ENCODE measurements at places on chromosomes 2 and 18.

- no peak for DNase-seq
Observed at GRCh38 chr18:32695534-32695933, 77.3 kb downstream of the KLHL14 start.

GRCh38 chr18:25921677-25922421 lies 168.6 kb downstream of the SS18 start:
- DNase-seq, result no peak

DNA sequence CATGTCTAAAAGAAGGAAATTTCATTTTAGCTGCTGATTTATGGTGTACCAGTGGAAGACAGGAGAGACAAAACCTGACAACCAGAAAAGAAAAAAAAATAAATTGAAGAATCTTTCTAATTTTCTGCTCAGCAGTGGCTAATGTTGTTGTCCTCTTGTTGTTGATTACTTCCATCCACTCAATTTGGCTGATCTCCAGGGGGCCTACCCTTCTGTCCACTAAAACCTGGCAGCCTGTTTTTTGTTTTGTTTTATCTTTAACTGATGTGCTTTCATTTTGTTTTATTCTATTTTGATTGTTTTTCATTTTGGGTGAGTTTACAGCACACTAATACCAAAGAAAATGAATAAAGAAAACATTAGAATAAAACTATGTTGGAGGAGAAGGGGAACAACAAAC lies 27.4 kb downstream of the TFPI start:
- no peak for DNase-seq

DNA sequence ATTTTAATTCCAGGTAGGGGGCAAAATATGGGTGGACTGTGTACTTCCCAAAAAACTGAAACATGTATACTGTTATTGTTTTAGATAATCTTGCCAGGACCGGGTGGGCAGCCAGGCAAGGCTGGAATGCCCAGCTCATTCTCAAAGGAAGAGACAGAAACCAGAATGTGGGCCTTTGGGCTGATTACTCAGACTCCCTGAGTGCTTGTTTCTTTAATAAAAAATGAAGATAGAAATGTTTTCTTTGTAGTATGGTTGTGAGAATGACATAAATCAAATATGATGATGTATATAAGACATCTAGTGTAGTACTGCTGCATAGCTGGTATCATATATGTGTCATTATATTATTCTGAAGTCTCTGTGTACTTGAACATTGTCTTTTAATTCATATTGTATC lies 231.6 kb upstream of the NT5C1B start:
- DNase-seq, result no peak

GRCh38 chr2:46144133-46144800 lies 152.9 kb upstream of the EPAS1 start:
- DNase-seq, result no peak

DNA sequence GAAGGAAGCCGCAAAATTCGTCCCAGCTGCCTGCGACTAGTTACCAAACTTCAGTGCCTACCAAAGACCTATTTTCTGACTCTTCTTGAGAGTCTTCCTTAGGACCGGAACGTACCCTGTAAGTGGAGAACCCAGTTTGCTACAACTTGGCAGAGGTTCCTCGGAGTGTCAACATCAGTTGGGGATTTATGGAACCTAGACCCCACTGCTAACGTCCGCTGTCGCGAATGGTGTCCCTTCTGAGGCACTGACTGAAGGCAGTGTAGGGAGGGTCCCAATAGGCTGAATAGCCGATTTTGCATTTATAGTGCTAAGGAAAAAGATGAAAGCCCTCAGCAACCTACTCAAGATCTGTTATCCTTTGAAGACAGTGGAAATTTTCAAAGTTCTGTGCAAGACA lies 568 bp upstream of the STK17B start:
- no peak for DNase-seq

- no peak for DNase-seq
Observed at GRCh38 chr2:187364696-187365095, 83.4 kb downstream of the CALCRL start.

DNA sequence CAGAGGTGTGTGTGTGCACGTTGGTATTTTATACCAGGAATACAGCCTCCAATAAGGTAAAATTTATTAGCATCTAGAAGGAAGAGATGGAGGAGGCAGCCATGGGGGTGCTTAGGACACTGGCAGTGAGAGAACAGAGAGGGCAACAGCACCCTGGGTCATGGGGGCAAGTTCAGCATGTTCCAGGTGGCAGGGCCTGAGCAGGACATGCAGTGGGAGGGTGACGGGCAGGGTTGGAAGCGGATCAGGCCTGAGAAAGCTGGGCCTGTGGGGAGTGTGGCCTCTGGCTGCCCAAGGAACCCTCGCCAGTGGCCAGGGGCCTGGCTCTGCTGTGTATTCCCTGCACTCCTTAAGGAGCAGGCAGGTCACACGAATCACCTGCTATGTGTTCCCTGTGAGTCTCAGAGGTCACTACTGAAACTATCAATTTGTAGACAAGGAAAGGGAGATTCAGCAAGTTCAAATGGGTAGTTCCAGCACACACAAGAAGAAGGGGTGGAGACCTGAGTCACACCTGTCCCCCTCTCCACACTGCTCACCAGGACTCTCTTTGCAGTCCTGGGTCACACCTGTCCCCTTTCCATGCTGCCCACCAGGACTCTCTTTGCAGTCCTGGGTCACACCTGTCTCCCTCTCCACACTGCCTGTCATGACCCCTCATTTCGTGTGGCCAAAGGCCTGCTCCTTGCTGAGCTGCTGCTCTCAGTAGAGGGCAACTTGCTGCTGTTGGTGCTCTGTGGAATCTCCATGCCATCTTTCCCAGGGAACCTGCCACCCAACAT lies 463.9 kb upstream of the HS6ST1 start:
- DNase-seq, result no peak

- DNase-seq, result no peak
Observed at GRCh38 chr2:95061119-95061512, 35.6 kb downstream of the MAL start.

DNA sequence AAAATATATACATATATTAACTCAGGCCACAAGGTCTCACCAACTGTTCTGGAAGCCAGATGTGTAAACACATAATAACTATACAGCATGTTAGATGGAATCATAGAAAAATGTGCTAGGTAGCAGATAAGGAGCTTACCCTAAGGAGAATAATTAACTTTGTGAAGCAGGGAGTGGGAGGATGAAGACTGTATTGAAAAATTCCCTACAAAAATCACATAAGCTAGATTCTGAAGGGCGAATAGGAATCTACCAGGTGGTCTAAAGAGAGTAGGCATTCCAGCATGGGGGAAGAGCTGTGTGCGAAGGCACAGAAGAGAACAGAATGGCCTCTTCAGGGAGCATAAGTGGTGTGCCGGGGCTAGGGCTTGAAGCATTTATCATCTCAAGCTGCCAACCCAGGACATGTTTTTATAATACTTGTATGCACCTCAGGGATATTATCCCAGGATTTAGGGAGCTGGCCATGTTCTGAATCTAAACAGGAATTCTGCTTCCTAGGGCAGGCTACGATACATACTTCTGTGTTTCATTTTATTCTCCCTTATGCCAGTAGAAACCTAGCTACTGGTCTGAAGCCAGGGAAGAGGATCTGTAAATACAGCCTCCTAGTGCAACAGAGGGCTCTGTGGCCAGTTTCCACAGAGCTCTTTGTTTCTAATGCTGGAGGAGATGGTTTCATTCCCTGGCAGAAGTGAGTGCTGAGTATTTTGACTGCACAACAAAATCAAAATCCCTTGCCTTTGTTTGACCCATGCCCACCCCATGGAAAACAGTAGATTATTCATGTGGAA lies 56.7 kb downstream of the NEMP2 start:
- peak; percentile 77 for DNase-seq

- DNase-seq, result no peak
Observed at GRCh38 chr2:128545085-128545484, 226.4 kb upstream of the HS6ST1 start.

- no peak for DNase-seq
Observed at GRCh38 chr2:237281836-237282306, 132.1 kb downstream of the COL6A3 start.

DNA sequence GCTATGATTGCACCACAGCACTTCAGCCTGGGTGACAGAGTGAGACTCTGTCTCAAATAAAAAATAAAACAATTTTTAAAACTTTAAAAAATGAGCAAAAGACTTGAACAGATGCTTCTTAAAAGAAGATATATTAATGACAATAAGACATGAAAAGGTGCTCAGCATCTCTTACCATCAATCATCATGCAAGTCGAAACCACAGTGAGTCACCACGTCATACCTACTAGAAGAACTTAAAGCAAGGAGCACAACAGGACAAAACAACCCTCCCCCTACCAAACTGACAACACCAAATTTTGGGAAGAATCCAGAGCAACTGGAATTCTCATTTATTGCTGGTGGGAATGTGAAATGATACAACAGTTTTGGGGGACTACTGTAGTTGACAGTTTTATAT lies 251.6 kb downstream of the BCL2 start:
- no peak for DNase-seq

- DNase-seq, result no peak
Observed at GRCh38 chr18:23336101-23336500, 117.0 kb upstream of the RIOK3 start.

DNA sequence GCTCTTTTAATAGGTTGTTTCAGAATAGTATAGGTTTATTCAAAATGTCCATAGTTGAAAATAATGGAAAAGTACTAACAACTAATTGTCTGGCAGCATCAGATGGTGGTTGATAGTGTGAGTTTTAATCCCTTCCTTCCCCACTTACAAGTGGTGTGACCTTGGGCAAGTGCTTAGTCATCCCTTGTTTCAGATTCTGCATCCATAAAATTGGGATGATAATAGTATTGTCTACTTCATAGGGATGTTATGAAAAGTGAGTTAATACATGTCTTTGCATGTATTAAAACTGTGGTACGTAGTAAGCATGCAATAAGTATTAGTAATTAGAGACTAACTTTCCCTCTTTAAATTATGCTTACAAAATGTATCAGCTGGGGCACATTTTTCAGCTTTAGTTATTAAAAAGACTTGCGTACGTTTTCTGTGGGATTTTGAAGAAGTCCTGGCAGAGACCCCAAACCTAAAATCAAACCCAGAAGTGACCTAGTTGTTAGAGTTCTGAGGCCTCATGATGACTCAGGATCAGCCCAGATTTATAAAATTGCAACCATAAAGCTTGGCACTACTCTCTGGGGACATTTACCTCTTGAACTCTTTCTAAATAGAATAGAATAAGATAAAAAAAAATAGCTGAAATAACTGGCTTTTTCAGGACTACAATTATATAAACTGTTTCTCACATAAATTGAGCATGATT lies 8.6 kb downstream of the ITGA4 start:
- no peak for DNase-seq

DNA sequence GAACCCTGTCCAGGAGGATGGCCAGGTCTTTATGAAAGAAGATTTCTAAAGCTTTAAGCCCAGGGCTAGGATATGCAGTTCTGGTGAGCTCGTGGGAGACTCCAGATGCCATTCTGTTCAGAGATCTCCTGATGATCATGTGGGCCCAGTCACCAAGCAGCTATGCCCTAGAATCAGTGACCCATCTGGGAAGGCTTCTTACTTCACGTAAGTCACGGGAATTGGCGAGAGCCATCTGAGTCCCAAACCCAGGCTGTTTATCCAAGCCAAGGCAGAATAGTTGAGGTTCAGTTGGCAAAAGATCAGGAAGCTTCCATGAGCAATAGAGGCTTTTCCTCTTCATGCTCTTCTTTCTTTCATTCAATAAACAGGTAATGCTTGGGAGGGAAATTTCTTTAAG lies 23.9 kb downstream of the ANTXR1 start:
- DNase-seq, result no peak

DNA sequence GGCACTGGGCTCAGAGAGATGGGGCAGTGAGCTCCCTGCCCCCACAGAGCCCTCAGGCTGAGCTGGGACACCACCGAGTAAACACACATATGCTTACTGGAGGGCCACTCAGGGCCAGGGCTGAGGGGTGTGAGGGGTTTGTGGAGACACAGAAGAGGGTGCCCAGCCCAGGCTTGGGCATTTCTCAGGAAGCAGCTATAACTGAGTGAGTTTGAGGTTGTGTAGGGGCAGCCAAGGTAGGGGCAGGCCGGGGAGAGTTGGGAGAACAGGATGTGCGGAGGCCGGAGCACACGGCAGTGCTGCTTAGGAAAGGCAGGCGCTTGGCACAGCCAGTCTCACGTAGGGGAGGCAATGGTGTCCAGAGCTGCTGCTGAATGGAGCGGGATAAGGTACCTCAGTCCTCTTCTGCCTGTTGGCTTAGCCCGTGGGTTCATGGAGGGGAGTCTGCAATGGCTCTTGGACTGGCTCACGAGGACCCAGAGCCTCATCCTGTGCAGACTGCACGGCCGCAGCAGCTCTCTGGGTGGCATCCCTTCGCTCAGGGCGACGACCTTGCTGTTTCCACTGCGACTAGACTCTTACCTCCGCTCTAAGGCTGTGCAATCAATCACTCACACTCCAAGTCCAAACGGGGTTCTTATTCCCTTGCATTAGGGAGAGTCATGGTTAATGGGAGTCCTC lies 466.1 kb upstream of the HS6ST1 start:
- no peak for DNase-seq

- no peak for DNase-seq
Observed at GRCh38 chr18:11383381-11383780, 226.0 kb upstream of the SLC35G4 start.

- DNase-seq, result peak; percentile 34
Observed at GRCh38 chr2:240021488-240022104, 3.5 kb downstream of the NDUFA10 start.

GRCh38 chr2:31539505-31539904 lies 41.2 kb downstream of the SRD5A2 start:
- no peak for DNase-seq

DNA sequence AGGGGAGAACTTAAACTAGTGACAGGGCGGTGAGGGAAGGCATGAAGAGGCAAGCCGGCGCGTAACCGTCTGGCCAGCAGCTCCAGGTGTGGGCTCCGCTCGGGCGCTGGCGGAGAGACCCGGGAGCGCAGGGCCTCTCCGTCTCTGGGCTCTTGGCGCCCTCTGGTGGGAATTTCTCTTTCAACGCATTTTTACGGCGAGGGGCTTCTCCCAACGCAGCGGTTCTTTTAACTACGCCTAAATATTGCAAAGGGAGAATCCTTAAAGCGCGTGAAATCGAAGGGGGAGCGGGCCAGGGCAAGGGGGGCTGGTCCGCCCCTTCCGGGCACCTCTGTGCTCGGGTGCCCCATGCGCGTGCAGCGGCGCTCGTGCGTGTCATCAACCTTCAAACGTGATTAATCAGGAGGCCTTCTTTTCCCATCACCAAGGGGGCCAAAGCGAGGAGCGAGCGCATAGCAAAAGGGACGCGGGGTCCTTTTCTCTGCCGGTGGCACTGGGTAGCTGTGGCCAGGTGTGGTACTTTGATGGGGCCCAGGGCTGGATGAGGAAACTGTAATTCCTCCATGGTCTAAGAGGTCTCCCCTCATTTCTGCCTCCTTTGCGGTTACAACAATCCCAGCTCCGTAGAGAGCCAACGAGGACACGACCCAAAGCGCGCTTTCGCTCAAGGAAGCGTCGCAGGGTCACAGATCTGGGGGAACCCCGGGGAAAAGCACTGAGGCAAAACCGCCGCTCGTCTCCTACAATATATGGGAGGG lies 762 bp upstream of the GAD1 start:
- peak; percentile 19 for DNase-seq

GRCh38 chr2:120029672-120030640 lies 17.1 kb downstream of the EPB41L5 start:
- DNase-seq, result no peak

GRCh38 chr2:240972636-240973521 lies 25.5 kb upstream of the SNED1 start:
- DNase-seq, result peak; percentile 52
